ENCODE measurements at places on chromosomes 1 and 21. TPM values are rescaled to one million over a fixed set of nuclear protein-coding genes. Genes with fewer than 3 reads are reported as not detected.

The FUCA1 gene
- 165 TPM for total RNA-seq

The HFM1 gene
- total RNA-seq = not detected

The ENSA gene
- total RNA-seq = 199 TPM

The C8A gene
- not detected for total RNA-seq

The HSPB7 gene
- total RNA-seq = 12.7 TPM

The AMY1C gene
- total RNA-seq = not detected

The FMO5 gene
- 22.9 TPM for total RNA-seq

- no peak for DNase-seq
- H3K4me3 ChIP-seq = no peak overlapping the region
- no peaks in the 10 kb centered on the region for H3K36me3 ChIP-seq
- H3K27ac ChIP-seq = no peak overlapping the region
- H3K4me1 ChIP-seq = no peaks in the 10 kb centered on the region
- no peaks in the 10 kb centered on the region for H3K27me3 ChIP-seq
These were observed 27.5 kb downstream of the KCTD3 start for GRCh38 chr1:215594640-215595039.

DNA sequence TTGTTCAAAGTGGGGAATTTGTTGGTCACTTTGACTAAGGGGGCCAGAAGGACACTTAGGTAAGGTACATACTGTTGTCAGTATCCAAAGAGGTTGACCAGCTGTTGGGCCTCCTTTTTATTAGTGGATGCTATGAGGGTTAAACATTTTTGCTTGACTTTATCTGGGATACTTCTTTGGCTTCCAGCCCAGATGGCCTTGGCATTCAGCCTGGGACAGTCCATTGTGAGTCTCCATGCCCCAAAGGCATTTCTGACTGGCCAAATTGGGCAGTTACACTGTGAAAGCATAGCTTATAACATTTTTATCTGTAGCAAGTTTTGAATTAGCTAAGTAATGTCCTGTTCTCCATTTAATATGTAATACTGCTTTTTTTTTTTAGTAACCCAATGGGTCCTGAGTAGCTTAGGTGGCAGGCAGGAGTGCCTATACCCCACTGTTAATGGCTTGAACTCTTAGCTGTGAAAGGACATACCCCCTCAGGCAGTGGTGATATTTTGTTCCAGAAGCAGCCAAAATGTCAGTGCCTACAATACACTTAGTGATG is 35.4 kb upstream of the CD1D start:
- H3K27ac ChIP-seq = no peak overlapping the region
- H3K27me3 ChIP-seq = no peaks in the 10 kb centered on the region
- no peaks in the 10 kb centered on the region for H3K36me3 ChIP-seq
- H3K4me1 ChIP-seq = peaks cover 6% of the 10 kb centered on the region
- DNase-seq = no peak
- no peak overlapping the region for H3K4me3 ChIP-seq

DNA sequence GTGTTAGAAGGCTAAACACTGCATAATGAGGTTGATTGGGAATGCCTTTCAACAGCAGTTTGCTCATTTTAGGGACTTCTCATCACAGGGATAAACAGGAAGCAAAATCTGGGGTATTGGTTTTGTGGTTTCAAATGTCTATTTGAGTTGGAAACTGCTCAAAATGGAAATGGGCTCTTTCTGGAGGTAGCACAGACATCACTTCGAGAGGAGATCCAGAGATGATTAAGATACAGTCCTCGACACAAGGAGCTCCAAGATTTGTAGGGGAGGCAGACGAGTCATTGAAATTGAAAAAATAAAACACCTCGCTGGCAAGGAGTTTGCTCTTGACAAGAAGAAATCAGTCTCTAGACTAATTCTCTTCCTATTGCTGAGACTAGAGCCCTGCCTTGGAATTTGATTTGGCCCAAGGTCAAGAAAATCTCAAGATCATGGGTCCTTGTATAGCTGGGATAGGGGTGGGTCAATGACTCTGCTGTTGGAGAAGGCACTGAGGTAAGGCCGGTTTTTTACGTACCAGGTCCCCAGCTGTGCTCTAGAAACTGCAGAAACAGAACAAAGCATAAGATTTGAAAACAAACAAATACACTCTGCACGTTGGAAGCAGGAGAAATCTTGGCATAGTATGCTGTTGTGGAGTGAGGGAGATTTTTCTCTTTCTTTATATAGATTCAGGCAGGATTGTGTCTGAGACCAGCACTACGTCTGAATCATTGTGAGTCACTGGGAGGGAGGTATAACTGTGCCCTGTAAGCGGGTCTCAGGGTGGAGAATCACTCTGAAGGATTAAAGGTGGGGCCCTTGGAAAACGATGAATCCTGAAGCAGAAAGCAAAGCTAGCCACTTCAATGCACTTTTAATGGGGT is 17.7 kb upstream of the KLHDC8A start:
- no peaks in the 10 kb centered on the region for H3K27me3 ChIP-seq
- H3K4me1 ChIP-seq = no peaks in the 10 kb centered on the region
- H3K27ac ChIP-seq = no peak overlapping the region
- H3K4me3 ChIP-seq = no peak overlapping the region
- no peak for DNase-seq

- no peak overlapping the region for H3K27ac ChIP-seq
- no peaks in the 10 kb centered on the region for H3K4me1 ChIP-seq
- no peak overlapping the region for H3K4me3 ChIP-seq
- H3K27me3 ChIP-seq = no peaks in the 10 kb centered on the region
- no peak for DNase-seq
These were observed 117.0 kb downstream of the NEK7 start for GRCh38 chr1:198273748-198274295.

GRCh38 chr1:148353461-148354283 is 129.4 kb downstream of the PPIAL4G start:
- no peaks in the 10 kb centered on the region for H3K27me3 ChIP-seq
- no peaks in the 10 kb centered on the region for H3K4me1 ChIP-seq
- no peak overlapping the region for H3K27ac ChIP-seq

DNA sequence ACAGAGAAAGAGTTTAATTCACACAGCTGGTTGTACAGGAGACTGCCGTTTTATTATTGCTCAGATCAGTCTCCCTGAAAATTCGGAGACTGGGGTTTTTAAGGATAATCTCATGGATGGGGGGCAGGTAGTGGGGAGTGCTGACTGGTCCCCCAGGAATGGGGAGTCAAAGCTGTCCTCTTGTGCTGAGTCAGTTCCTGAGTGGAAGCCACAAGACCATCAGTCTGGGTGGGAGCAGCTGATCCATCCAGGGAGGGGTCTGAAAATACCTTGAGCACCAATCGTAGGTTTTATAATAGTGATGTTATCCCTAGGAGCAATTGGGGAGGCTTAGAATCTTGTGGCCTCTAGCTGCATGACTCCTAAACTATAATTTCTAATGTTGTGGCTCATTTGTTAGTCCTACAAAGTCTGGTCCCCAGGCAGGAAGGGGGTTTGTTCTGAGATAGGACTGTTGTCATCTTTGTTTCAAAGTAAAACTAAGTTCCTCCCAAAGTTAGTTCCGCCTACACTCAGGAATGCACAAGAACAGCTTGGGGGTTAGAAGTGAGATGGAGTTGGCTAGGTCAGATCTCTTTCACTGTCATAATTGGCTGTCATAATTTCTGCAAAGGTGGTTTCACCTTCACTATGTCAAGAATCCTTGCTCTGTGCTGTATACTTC is 50.3 kb downstream of the TRAF5 start:
- no peaks in the 10 kb centered on the region for H3K27me3 ChIP-seq
- DNase-seq = no peak
- no peak overlapping the region for H3K27ac ChIP-seq
- H3K36me3 ChIP-seq = no peaks in the 10 kb centered on the region
- no peaks in the 10 kb centered on the region for H3K4me1 ChIP-seq
- no peak overlapping the region for H3K4me3 ChIP-seq

DNA sequence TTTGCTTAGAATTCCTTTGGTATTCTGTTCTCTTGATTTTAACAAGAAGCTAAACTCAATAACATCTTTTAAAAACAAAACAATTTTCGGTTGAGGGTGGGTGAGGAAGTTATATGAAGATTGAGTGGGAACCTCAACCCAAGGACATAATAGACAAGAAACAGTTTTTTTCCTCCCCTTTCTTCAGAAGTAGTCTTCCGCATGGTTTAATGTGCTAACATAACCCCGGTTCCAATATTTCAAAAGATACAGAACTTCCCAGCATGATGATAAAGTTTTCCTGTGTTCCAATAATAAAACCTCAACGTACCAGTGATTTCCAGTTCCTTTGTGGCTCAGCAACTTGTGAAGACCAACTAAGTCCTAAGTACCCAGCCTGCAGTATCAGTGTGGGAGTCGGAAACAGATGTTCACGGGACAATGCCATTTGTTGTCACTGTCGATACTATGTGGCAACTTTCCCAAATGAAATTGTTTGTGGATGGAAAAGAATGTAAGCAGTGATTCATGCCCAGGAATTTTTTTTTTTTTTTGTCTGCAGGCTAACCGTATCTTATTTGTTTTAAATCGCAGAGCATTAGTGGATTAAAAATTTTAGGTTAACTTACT is 48.5 kb downstream of the NR5A2 start:
- no peak overlapping the region for H3K27ac ChIP-seq
- peak; percentile 23 for DNase-seq
- no peaks in the 10 kb centered on the region for H3K36me3 ChIP-seq
- peaks cover 3% of the 10 kb centered on the region for H3K27me3 ChIP-seq

GRCh38 chr1:241934866-241935265 is 22.7 kb upstream of the BECN2 start:
- no peaks in the 10 kb centered on the region for H3K36me3 ChIP-seq
- no peak overlapping the region for H3K27ac ChIP-seq
- no peak for DNase-seq

DNA sequence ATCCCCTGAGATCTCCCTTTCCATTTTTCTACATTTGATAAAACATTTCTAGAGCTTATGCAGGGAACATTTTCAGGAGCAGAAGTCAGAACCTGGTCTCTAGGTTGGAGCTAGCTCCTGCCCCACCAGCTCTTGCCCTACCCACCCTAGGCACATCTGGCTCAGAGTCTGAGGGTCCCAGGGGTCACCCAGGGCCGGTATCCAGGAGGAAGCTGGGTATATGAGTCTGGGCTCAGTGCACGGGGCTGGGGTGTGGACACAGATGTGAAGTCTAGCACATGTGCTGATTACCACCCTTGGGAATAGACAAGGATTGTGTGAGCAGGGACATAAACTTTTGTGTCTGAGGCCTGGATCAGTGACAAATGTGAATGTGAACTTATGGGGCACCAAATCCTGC is 95.4 kb downstream of the MATN1 start:
- H3K36me3 ChIP-seq = no peaks in the 10 kb centered on the region
- no peaks in the 10 kb centered on the region for H3K4me1 ChIP-seq

DNA sequence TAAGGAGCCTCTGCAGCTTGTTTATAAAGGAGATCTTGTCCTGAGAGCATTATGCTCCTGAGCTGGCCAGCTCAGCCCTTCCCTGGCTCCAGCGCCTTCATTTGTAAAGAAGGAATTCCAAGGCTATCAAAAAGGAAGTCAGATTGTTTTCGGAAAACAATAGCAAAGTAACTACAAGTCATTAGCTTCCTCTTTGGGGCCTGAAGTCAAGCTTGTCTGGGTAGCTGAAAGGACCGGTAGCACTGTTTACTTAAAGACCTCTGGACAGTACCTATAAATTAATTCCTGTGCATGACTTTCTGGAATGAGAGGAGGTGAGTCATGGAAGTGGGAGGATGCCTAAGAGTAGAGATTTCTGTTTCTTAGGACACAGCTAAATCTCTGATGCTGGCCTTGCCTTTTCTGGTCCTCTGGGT is 20.7 kb upstream of the GJA5 start:
- H3K4me3 ChIP-seq = no peak overlapping the region
- H3K27me3 ChIP-seq = no peaks in the 10 kb centered on the region
- H3K27ac ChIP-seq = no peak overlapping the region
- H3K36me3 ChIP-seq = no peaks in the 10 kb centered on the region
- H3K4me1 ChIP-seq = no peaks in the 10 kb centered on the region

- H3K27me3 ChIP-seq = no peaks in the 10 kb centered on the region
- no peak for DNase-seq
- no peak overlapping the region for H3K4me3 ChIP-seq
- H3K4me1 ChIP-seq = no peaks in the 10 kb centered on the region
These were observed 359.1 kb downstream of the S1PR1 start for GRCh38 chr1:101595881-101596374.

DNA sequence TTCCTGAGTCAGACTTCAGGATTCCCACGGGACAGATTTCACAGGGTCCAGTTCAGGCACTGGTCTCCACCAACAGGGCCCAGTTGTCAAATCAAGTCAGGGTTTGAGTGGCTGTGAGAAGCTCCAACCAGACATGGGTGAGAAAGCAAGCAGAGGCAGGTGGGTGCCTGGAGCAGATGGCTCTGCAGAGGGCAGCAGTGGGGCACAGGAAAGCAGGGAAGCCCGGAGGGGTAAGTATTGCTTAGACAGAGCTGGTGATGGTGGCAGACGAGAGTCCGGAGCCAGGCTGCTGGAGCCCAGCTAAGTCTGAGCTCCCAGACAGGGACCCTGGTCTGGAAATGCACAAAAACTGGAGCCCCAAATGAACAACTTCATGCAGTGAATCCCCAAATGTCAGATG is 40.4 kb downstream of the RIMS3 start:
- DNase-seq = peak; percentile 59
- no peak overlapping the region for H3K27ac ChIP-seq
- H3K4me1 ChIP-seq = peaks cover 3% of the 10 kb centered on the region
- no peaks in the 10 kb centered on the region for H3K27me3 ChIP-seq
- no peaks in the 10 kb centered on the region for H3K36me3 ChIP-seq

DNA sequence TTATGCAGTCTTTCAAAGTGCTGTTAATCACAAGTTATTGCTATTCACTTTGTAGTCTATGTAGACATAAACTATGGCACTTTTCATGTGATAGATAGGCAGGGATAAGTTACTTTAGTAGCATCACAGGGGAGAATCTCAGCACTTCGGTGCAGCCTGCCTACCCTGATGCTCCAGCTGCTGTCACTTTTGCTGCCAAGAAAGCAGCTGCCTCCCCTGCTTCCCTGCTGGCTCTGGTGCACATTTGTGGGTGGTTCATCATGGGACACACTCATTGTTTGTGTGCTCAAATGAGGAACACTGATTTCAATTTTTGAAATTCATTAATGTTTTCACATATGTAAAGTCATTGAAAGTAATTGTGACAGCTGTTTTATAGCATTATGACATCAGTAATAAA is 272.6 kb downstream of the S1PR1 start:
- DNase-seq = peak; percentile 19
- no peak overlapping the region for H3K4me3 ChIP-seq
- no peak overlapping the region for H3K27ac ChIP-seq
- no peaks in the 10 kb centered on the region for H3K36me3 ChIP-seq

DNA sequence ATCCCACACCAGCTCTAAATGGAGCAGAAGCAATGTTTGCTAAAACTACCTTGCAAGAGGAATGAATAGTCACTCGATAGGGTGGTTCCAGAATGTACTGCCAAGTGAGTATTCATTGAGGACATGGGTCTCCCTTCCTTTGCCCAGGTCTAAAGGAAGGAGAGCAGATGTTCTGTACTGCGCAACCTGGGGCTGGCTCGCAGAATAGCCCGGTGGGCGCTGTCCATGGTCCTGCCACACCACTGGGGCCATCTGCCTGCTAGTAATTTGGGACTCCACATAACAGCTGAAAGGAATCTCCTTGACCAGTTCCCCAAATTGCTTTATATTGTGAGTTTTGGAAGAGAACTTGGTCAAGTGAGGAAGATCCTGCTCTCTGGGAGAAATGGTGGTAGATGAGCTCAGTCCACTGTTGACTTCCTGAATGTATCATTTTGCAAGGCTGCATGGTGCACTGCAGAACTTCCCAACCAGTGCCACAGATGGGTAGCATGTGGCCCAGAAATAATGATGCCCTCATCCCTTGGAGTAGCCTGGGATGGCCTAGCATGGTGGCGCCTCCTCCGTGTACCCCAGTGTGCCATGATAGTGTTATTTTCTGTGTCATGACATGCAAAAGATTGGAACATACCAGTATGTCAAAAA is 5.7 kb downstream of the SLC6A17 start:
- no peak overlapping the region for H3K27ac ChIP-seq
- no peaks in the 10 kb centered on the region for H3K4me1 ChIP-seq
- H3K4me3 ChIP-seq = no peak overlapping the region
- no peaks in the 10 kb centered on the region for H3K36me3 ChIP-seq

All from colonic mucosa (tissue), 4 donors.